Omental fat pad (tissue), 4 donors: ENCODE measurements at places on chromosomes 11 and 22. TPM values are rescaled to one million over a fixed set of nuclear protein-coding genes. Genes with fewer than 3 reads are reported as not detected.

- DNase-seq: no peak
Measured at GRCh38 chr11:6062691-6063358, 32.3 kb upstream of the OR56A1 start.

DNA sequence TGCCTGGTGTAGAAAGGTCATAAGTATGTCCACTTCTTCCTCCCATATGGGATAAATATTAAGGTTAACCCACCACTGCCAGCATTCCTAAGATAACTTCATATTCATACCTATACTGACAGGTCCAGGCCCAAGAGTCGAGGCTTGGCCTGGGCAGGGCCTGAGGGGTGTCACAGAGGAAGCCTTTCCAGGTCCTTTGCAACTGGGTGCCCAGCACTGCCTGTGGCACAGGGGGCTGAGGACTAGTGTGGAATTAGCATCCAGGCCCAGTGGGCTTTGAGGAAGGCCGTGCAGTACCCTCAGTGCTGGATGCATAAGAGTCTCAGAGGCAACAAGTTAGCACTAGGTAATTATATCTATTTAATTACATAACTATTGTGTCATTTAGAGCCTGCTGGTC, 65.4 kb downstream of the PKNOX2 start:
- no peak for DNase-seq

DNA sequence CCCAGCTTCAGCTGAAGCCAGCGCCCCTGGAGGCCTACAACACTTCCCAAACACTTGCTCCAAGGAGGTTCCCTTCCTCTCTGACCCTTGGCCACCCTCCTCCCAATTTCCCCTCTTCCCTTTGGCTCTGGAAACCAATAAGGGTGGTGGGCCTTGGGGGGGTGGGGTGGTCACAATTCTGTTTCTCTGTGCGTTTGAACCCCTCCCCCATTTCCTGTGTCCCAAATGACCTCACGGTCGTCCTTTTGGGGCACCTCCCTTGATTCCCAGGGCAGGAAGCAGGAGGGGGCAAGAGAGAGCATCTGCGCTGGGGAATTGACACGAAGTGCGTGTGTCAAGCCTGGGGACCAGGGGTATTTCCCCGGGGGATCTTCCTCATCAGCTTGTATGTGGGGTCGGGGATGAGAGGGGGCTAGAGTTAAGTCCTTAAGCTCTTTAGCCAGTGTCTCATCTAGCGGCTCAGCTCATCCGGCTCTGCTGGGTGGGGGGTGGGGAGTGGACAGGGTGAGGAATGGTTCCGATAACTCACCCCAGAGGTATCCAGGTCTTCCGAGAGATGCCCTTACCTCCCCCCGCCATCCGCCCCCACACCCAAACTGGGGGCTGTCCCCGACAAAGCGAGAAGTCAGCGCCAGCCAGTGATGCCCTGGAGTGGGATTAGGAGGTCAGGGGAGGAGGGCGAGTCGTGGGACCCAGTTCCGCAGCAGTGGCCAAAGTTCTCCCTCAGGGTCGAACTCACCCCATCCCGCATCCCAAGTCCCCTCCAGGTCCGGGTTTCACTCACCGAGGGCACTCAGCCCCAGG, 587 bp downstream of the ESAM start:
- DNase-seq: no peak

GRCh38 chr22:29870574-29870973, 12.4 kb upstream of the MTMR3 start:
- DNase-seq: no peak

The CCDC116 gene
- 0.31 TPM for total RNA-seq

The TRAF6 gene
- total RNA-seq: 12.6 TPM

- DNase-seq: peak; percentile 72
Measured at GRCh38 chr11:116791002-116791812, 472 bp downstream of the APOA5 start.

GRCh38 chr11:64717268-64717578, 5.8 kb downstream of the NRXN2 start:
- no peak for DNase-seq

GRCh38 chr11:61020551-61021235, 49.2 kb downstream of the CD6 start:
- no peak for DNase-seq

DNA sequence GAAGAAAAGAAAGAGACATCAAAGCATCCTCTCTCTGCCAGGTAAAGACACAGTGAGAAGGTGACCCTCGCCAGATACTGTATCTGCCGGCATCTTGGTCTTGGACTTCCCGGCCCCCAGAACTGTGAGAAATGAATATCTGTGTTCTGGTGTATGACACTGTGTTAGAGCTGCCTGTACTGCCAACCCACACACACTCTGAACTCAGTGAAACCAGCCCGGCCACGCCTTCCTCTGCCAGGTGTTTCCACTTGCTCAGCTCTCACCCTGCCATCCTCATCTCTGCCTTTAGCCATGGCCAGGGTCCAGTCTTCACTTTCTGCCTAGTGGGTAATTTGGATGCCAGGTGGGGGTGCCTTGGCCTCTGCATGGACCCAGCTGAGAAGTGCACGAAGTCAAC, 24.0 kb downstream of the CBX7 start:
- DNase-seq: no peak

DNA sequence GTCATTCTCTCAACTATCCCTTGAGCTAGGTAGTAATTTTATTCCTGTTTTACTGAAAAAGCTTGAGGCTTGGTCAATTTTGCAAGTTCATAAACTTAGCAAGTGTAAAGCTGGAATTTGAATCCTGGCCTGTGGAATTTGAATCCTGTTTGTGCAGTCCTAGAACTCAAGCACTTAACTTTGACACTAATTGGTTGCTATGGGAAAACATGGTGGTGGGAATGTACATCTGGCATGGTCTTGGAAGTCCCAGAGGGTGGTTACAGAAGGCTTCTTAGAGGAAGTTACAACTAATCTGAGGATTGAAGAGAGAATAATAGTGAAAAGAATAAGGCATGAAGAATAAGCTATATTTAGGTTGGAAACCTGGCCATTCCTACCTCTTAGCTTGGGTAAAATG, 66.5 kb upstream of the LIN7C start:
- DNase-seq: no peak

DNA sequence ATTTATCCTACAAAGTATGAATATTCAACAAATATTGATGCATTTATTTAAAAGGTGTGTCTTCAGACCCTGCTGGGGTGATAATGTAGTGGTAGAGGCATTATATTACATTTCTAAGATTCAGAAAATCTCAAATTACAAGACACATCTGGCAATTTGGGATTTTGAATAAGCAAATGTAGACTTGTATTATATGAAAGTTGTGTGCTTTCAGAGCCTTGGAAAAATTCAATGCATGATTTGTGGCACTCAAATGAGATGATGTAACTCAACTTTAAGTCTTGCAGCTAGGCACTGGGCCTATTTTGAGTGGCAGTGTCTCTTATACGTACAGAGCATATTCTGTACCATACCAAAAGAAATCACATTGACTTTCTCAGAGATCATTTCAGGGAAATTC, 214.4 kb downstream of the ETS1 start:
- no peak for DNase-seq

The NXPE1 gene
- not detected for total RNA-seq

- no peak for DNase-seq
Measured at GRCh38 chr22:33144721-33145120, 86.5 kb upstream of the SYN3 start.

The KDELR3 gene
- 11.5 TPM for total RNA-seq
